Activated CD4-positive, CD25-positive, alpha-beta regulatory T cell (primary cell): ENCODE measurements at places on chromosomes 6 and 20.

- no peak for DNase-seq
Measured at GRCh38 chr6:46490425-46491200, 636 bp downstream of the RCAN2 start.

DNA sequence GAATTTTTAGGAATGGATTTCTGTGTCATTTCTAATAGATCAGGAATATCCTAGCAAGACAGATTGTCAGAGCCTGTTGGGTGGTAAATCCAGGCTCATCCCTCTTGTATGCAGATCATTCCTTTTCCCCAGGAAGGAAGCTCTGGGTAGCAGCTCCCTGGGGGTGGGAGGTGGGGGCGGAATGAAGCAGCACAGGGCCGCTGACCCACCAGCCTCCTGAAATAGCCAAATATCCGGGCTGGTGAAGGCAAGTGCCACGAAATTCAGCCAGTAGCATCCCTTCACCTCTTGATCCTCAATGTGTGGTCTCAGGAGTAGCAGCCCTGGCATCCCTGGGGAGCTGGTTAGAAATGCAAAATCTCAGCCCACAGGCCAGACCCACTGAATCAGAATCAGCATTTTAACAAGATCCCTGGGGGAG is 256.9 kb downstream of the LRFN2 start:
- DNase-seq, result no peak

DNA sequence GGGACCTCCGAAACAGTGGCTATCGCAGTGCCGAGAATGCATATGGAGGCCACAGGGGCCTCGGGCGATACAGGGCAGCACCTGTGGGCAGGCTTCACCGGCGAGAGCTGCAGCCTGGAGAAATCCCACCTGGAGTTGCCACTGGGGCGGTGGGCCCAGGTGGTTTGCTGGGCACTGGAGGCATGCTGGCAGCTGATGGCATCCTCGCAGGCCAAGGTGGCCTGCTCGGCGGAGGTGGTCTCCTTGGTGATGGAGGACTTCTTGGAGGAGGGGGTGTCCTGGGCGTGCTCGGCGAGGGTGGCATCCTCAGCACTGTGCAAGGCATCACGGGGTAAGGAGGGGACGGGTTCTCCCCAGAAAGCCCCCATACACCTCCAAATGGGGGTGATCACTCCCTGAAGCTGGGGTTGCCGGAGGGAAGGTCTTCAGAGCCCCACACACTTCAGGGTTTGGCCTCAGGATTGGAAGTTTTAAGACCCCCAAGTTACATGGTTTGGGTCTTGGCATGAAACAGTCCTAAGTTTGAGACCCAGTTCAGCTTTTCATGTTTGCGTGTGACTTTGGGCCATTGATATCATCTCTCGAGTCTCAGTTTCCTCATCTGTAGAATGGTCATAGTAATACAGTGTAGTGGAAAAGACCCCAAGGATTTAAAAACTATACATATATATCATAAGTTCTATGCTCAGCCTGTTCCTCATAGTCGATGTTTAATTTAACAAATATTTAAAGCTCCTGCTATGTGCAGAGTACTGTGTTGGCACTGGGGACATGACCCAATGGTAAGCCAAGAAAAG is 4.3 kb downstream of the BPIFB4 start:
- no peak for DNase-seq

GRCh38 chr20:33337119-33337518 is 54.1 kb downstream of the BPIFB1 start:
- no peak for DNase-seq

DNA sequence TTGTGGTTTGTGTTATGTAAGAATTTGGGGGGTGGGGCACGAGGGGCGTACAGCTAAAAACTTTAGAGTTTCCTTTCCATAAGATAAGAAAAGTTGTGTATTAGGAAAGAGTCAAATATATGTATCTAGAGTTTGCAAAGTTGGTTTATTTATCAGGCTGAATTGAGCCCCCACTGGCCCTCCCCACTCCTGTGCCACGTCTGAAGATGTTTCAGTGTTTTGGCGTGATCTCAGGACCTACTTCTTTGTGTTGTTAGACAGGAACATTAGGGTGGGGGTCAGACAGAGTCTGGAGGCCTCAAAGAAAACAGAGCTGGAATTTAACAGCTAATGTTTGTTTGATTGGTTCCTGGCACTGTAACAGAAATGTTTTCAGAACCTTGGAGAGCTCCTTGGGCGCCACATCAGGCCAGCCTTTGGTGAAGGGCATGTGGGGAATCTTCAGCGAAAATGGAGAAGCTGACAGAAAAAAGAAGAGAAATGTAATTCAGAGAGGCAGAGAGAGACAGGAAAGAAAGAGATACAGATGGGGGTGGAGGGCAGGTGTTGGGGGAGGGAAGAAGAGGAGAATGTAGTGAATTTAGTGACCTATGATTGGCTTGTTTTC is 674 bp downstream of the NRSN1 start:
- DNase-seq, result no peak

GRCh38 chr20:63645218-63645617 is 8.0 kb downstream of the STMN3 start:
- DNase-seq, result no peak

DNA sequence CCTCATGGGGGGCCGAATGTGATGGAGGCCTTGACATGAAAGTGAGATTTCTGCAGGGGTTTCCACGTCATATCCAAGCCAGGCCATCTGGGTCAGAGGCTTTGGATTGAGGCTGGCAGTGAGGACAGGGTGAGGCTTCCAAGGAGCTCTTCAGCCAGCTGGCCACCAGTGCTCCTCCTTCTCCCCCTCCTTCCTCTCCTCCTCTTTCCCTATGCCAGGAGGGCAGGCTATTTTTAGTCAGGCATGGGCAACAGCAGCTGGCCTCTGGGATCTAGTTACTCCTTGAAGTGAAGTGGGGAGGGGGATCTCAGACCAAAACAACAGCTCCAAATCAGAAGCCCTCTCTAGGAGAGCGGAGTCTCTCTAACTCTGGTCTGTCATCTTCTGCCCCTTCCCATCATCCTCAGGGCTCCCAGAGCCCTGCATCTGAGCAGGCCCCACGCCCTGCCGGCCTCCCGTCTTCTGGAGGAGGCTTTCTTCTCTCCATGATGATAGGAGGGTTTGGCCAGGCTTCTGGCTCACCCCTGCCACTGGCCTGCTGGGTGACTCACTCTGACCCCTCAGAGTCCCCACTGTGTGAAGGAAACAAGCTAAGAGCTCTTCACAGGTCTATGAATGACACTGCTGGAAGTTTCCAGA is 612 bp downstream of the TNNC2 start:
- DNase-seq, result no peak

- no peak for DNase-seq
Measured at GRCh38 chr6:45857827-45858226, 157.8 kb downstream of the CLIC5 start.

- no peak for DNase-seq
Measured at GRCh38 chr20:43711098-43711654, 15.6 kb downstream of the GTSF1L start.
